ENCODE measurements at places on chromosomes 5 and 9.
A peak's percentile ranks its signal among the peaks of the same experiment; 100 is the strongest.

- no peaks in the 10 kb centered on the region for H3K4me1 ChIP-seq
- no peak overlapping the region for H3K27ac ChIP-seq
- no peak for DNase-seq
- no peak overlapping the region for H3K4me3 ChIP-seq
- peaks cover 49% of the 10 kb centered on the region for H3K27me3 ChIP-seq
These were observed 45.4 kb downstream of the FGF18 start for GRCh38 chr5:171464829-171465228.

- no peaks in the 10 kb centered on the region for H3K27me3 ChIP-seq
- no peak for DNase-seq
- no peak overlapping the region for H3K4me3 ChIP-seq
- no peak overlapping the region for H3K27ac ChIP-seq
These were observed 315.6 kb downstream of the MTRR start for GRCh38 chr5:8184455-8185063.

GRCh38 chr9:87556821-87557220 is 59.2 kb downstream of the DAPK1 start:
- H3K4me1 ChIP-seq: no peaks in the 10 kb centered on the region
- H3K4me3 ChIP-seq: no peak overlapping the region

DNA sequence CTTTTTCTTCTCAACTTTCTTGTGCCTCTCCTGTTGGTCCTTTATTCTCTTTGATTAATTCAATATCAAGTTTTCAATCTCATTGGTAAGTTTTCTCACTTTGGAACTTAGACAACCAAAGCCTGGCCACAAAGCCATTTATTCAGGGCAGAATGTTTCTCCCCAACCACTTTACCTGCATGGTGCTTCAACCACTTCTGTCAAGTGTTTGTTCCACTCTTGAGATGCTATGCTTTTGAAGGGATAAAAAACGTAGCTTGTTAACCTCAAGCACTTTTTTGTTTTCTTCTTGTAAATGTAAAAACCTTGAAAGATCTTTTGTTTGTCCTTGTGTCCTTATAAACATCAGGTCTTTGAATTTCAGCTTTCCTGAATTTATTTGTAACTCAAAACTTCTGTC is 966.7 kb downstream of the MAT2B start:
- no peaks in the 10 kb centered on the region for H3K27me3 ChIP-seq
- no peak overlapping the region for H3K27ac ChIP-seq
- no peaks in the 10 kb centered on the region for H3K36me3 ChIP-seq
- DNase-seq: no peak

- H3K27me3 ChIP-seq: peaks cover 9% of the 10 kb centered on the region
- no peak overlapping the region for H3K27ac ChIP-seq
- DNase-seq: no peak
- H3K4me3 ChIP-seq: no peak overlapping the region
- H3K4me1 ChIP-seq: peaks cover 14% of the 10 kb centered on the region
- peaks cover 6% of the 10 kb centered on the region for H3K36me3 ChIP-seq
These were observed 2.4 kb upstream of the SMC2 start for GRCh38 chr9:104091708-104092107.

DNA sequence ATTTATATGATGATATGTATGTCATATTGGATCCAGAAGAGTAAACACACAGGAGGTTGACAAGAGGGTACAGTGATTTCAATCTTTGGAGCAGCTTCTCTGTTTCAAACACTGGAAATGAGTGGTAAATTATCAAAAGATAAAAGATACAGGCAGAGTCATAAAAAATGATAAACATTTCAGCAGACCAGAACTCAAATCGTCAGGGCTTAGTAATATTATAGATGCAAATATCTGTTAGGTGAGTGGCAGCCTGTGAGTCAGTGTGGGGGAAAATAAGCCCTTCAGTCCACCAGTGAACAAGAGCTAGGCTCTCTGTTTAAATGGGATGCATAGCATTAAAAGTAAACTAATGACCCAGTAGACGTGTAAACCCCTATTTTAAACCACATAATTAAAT is 1378.1 kb downstream of the EFNA5 start:
- H3K4me3 ChIP-seq: no peak overlapping the region
- DNase-seq: no peak
- H3K27me3 ChIP-seq: no peaks in the 10 kb centered on the region
- no peaks in the 10 kb centered on the region for H3K4me1 ChIP-seq
- H3K27ac ChIP-seq: no peak overlapping the region

GRCh38 chr5:156543348-156544145 is 216.6 kb downstream of the SGCD start:
- no peak for DNase-seq
- H3K36me3 ChIP-seq: no peaks in the 10 kb centered on the region
- no peak overlapping the region for H3K27ac ChIP-seq

DNA sequence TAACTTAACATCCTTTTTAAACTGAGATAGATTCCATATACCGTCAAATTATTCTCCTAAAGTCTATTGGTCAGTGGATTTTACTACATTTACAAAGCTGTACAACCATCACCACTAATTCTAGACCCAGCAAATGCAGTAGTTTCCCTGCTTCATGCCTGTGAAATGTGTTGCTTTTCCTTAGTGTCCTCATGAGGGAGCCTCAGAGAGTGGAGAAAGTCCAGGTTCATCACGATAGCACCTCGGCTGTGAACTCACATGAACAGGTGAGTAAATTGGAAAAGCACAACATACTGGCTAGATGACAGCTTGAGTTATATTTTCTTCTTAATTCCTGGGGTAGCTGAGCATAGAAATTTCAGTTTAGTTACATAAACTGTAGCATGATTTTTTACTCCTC is 653.7 kb downstream of the MTRR start:
- H3K27ac ChIP-seq: no peak overlapping the region
- no peaks in the 10 kb centered on the region for H3K27me3 ChIP-seq
- no peaks in the 10 kb centered on the region for H3K36me3 ChIP-seq
- no peaks in the 10 kb centered on the region for H3K4me1 ChIP-seq
- no peak for DNase-seq
- no peak overlapping the region for H3K4me3 ChIP-seq

DNA sequence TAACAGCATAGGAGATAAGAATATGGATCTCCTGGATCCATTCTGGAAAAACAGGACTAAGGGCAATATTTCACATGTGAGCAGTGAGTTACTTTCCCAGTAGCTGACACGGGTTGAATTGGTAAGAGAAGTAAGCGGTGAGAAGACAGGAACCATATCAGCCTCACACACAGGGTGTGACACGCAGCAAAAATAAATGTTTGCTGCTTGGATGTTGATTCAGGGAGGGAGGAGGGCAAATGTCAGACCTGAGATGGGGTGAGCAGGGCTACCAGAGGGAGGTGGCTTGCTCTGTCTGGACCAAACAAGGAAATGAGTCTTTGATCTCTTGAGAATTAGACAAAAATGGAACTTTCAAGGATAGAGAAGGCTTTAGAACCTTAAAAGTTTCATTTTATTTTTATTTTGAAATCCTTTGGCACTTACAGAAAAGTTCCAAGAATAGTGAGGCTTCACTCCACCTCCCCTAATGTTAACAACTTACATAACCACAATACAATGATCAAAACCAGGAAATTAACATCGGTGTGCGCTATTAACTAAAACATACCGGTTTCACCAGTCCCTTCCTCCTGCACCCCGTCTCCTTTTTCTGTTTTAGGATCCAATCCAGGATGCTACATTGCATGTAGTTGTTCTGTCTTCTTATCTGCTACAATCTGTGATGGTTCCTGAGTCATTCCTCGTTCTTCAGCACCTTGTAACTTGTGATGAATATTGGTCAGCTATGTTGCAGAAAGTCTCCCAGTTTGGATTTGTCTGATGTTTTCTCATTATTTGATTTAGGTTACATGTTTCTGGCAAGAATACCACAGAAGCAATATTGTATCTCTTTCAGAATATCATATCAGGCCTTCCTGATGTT is 20.5 kb upstream of the ARHGEF28 start:
- H3K4me1 ChIP-seq: peaks cover 10% of the 10 kb centered on the region
- DNase-seq: no peak
- no peak overlapping the region for H3K4me3 ChIP-seq
- H3K27ac ChIP-seq: peak overlapping the region; percentile 42

- H3K27me3 ChIP-seq: no peaks in the 10 kb centered on the region
- H3K4me3 ChIP-seq: no peak overlapping the region
- no peaks in the 10 kb centered on the region for H3K4me1 ChIP-seq
These were observed 1118.6 kb upstream of the CDH9 start for GRCh38 chr5:28156981-28157380.

DNA sequence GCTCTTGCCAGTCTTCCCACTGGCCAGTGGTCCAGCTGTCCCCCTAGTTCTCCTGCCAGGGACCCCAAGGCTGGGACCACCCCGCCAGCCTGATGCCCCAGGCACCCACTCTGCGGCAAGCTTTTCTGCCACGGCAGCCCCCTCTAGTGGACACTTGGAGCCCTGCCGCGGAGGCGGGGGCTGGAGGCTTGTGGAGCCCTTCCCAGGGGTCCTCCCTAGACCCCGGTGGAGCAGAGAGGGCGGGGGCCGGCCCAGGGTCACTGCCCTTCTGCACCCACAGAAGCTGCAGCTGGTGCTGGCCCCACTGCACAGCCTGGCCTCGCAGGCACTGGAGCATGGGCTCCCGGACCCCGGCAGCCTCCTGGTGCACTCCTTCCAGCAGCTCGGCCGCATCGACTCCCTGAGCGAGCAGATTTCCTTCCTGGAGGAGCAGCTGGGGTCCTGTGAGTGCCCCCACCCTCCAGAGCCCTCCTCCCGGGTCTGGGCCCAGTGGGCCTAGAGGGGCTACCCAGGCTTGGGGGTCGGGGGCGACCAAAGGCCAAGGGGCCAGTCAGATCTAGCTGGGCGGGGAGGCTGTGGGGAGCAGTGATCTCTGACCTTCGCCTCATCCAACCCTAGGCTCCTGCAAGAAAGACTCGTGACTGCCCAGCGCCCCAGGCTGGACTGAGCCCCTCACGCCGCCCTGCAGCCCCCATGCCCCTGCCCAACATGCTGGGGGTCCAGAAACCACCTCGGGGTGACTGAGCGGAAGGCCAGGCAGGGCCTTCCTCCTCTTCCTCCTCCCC is 9.1 kb downstream of the EGFL7 start:
- no peaks in the 10 kb centered on the region for H3K4me1 ChIP-seq
- H3K4me3 ChIP-seq: no peak overlapping the region
- DNase-seq: no peak
- H3K36me3 ChIP-seq: peaks cover 1% of the 10 kb centered on the region
- no peak overlapping the region for H3K27ac ChIP-seq
- peaks cover 10% of the 10 kb centered on the region for H3K27me3 ChIP-seq

DNA sequence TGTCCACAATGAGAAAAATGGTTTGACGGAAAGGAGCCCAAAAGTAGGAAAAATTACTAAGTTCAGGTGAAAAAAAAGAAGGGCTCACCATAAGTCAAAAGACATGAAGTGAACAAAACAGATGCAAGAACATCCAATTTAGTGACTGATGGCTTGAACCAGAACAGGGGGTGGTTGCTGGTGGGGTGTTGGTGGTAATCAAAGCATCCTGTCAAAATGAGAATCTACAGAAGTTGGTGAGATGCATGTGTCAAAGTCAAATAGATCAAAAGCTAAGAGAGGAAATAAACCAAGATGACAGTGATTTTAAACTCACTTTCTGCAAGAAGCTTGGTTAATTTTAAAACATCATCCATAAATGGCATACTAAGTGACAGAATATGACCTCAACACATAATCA is 117.4 kb downstream of the MLLT3 start:
- H3K27me3 ChIP-seq: no peaks in the 10 kb centered on the region
- H3K36me3 ChIP-seq: no peaks in the 10 kb centered on the region
- H3K27ac ChIP-seq: no peak overlapping the region
- no peak overlapping the region for H3K4me3 ChIP-seq
- no peak for DNase-seq

Measured in central memory CD8-positive, alpha-beta T cell (primary cell).